Activated CD4-positive, alpha-beta T cell treated with anti-CD3 and anti-CD28 coated beads, Interleukin-2, amount 10 ng/mL, durations not matched to agents 24 days and 14 days (primary cell): ENCODE measurements at places on chromosomes 5 and 9. TPM values are rescaled to one million over a fixed set of nuclear protein-coding genes. Genes with fewer than 3 reads are reported as not detected.

DNA sequence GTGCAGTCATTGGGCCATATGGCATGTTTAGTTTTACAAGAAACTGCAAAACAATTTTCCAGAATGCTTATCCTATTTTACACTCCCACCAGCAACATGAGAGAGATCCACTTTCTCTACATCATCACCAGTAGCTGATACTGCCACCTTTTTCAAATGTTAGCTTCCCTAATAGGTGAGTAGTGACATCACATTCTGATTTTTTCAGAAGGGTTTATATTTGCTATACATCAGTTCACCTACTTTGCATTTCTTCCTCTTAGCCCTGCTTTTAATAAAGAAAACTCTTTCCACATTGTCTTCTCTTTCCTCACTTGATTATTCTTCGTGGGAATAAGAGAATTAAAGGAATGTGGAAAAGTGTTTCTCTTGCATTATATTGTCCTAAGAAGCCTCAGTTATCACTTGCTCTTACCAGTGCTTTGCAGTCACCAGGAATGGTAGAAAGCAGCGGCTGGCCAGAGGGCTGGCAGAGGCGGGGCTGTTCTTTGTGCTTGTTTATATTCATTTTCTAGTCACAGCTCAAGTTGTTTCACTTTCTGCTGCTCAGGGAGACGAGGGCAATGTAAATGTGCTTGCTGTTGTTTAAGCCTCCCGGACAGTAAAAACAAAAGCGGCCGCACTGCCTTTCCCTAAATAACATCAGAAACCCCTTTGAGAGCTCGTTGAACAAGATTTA, 164.8 kb downstream of the HSD17B3 start:
- H3K4me1 ChIP-seq = peaks cover 10% of the 10 kb centered on the region
- H3K27ac ChIP-seq = no peak overlapping the region
- peaks cover 9% of the 10 kb centered on the region for H3K27me3 ChIP-seq
- H3K4me3 ChIP-seq = peak overlapping the region; percentile 54
- peak; percentile 76 for DNase-seq

DNA sequence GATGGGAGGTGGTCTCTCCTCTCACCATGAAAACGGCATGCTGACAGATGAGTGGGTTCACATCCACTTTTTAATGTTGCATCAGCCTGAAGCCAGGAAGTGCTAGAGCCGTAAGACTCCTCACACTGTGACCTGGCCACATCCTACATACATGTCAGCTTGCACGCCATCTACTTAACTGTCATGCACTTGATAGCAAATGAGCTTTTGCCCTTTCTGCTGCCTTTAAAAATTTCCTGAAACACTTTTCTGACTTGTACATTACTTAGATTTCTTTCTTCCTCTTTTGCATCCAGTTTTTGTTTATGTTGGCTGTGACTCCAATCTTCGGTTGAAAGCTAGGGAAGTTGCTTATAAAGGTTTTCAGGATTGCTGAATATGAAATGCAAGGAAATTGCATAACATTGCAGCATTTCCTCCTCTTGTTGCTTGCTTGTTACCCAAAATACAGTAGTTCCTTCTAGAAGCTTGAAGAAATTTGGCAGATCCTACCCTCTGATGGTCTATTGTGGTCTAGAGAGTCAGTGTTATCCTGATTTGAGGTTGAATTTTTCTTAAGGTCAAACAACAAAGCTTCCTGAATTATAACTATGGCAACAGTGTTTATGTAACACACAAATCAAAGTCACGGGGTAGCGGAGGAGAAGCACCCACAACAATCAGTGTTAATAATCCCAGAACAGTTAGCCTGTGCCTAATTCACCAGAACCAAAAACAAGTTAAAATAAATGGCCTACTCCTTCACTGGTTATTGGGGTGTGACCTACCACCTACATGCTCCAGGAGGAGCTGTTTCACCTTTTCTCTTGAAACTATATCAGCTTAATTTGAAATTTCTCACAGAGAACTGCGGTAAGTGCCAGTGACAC, 232.5 kb downstream of the ARHGAP26 start:
- H3K36me3 ChIP-seq = peaks cover 9% of the 10 kb centered on the region
- peak; percentile 90 for DNase-seq

DNA sequence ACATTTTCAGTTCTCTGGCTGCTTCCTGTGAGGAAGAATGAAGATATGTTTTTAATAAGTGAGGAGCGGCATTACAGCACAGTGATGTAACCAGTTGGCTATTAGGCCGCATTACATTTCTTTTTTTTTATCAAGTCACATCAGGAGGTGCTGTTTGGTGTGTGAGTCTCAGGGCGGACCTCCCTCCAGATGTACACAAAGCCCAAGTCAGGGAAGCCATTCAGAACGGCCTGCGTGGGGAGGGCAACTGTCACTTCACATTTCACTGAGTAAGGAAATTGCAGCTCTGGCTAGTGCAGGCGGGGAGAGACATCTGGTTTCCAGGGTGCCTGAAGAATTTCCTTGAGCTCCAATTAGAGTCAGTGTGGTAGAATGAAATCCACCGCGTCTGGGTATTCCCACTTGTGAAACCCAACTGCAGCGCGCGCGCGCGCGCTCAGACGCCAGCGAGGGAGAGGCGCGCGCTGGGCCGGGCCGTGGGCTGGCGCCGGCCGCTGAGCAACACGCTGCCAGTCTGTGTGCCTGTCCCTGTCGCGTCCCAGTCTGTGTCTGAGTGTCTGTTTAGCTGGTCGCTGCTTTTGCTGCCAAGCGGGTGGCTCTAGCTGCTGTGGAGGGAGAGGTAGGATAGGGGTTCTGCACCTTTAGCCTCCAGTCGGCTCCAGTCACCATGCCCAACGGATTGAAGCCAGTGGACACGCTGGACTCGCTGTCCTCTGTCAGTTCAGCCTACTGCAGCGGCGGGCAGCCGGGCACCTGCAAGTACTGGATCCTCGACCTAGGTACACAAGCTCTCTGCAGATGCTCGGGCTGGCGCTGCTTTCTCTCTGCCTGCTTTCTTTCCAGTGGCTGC, 140.8 kb upstream of the OTULINL start:
- H3K36me3 ChIP-seq = peaks cover 2% of the 10 kb centered on the region
- no peak overlapping the region for H3K4me3 ChIP-seq
- no peak overlapping the region for H3K27ac ChIP-seq
- H3K4me1 ChIP-seq = peaks cover 27% of the 10 kb centered on the region

DNA sequence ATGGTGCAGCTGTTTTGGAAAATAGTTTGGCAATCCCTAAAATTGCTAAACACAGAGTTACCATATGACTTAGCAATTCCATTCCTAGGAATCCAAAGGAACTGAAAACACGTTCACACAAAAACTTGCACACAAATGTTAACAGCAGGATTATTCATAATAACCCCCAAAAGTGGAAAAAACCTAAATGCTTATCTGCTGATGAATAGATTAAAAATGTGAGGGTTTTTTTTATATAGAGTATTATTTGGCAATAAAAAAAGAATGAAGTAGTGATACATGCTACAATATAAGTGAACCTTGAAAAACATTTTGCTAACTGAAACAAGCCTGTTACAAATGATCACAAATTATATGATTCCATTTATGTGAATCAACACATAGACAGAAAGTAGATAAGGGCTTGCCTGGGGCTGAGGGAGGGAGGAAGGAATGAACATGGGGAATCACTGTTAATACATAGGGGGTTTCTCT, 45.1 kb upstream of the TRIO start:
- DNase-seq = no peak
- no peak overlapping the region for H3K4me3 ChIP-seq
- no peak overlapping the region for H3K27ac ChIP-seq
- H3K27me3 ChIP-seq = peaks cover 2% of the 10 kb centered on the region

GRCh38 chr5:83494666-83495065, 23.1 kb downstream of the VCAN start:
- H3K27me3 ChIP-seq = no peaks in the 10 kb centered on the region
- H3K36me3 ChIP-seq = no peaks in the 10 kb centered on the region
- no peaks in the 10 kb centered on the region for H3K4me1 ChIP-seq
- no peak overlapping the region for H3K4me3 ChIP-seq
- no peak overlapping the region for H3K27ac ChIP-seq

DNA sequence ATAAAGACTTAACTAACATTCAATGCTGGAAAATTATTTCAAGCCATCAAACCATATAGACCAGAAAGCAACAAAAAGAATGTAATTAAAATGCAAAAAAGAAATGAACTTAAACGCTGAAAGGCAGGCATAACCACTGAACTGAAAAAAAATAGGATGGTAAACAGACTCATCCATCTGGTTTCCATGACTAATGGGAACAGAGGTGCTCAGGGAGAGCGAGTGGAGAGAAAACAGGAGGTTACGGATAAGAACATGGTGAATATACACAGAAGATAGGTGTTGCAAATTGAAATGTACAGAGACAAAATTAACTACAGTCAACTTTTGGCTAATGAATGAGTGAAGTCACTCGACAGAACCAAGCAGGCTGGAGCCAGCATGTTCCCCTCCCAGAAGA, 43.5 kb upstream of the RNF38 start:
- no peak for DNase-seq
- H3K4me1 ChIP-seq = peaks cover 16% of the 10 kb centered on the region

DNA sequence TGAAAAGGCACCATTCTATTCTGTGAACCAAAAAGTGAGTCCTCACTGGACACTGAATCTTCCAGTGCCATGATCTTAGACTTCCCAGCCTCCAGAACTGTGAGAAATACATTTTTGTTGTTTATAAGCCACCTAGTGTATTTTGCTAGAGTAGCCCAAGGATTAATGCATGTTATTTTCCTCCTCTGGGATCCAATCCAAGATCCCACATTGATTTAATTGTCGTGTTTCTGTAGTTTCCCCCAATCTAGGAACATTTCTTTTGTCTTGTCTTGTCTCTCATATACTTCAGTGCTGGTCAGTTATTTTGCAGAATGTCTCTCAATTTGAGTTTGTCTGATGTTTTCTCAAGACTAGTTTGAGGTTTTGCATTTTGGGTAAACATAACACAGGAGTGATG, 36.4 kb downstream of the GDNF start:
- H3K4me1 ChIP-seq = no peaks in the 10 kb centered on the region
- no peak overlapping the region for H3K4me3 ChIP-seq
- H3K27ac ChIP-seq = no peak overlapping the region

- H3K4me1 ChIP-seq = peaks cover 5% of the 10 kb centered on the region
- H3K36me3 ChIP-seq = no peaks in the 10 kb centered on the region
These were observed 5.6 kb upstream of the C9orf152 start for GRCh38 chr9:110213413-110214044.

Gene SLC25A2
- total RNA-seq = 0.14 and 0.23 TPM in 2 replicates

Gene BASP1
- 0.33 and 0.37 TPM in 2 replicates for total RNA-seq

Gene FBN2
- not detected in 2 replicates for total RNA-seq
